BJ (cell line): ENCODE measurements at places on chromosomes 4 and X.
A peak's percentile ranks its signal among the peaks of the same experiment; 100 is the strongest.

DNA sequence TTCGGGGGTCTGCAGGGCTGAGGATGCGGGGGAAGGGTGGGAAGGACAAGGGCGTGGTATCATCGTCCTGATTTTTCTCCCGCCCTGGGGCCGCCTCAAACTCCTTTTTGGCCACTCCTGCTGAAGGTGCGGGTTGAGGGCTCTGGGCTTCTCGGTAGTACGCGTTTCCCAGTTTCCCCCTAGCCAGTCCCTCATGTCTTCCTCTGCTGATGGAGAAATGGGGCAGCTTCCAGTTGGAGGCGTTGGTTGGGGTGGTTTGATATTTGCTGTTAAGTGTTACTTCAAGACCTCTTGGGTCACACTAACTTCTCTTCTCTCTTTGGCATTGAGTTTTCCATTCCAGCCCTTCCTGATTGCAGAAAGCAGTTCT lies 482 bp downstream of the GSTCD start:
- DNase-seq = no peak

- DNase-seq = no peak
Observed at GRCh38 chr4:7646384-7647061, 211.8 kb upstream of the PSAPL1 start.

- DNase-seq = no peak
Observed at GRCh38 chr4:138596896-138597295, 354.7 kb upstream of the SLC7A11 start.

DNA sequence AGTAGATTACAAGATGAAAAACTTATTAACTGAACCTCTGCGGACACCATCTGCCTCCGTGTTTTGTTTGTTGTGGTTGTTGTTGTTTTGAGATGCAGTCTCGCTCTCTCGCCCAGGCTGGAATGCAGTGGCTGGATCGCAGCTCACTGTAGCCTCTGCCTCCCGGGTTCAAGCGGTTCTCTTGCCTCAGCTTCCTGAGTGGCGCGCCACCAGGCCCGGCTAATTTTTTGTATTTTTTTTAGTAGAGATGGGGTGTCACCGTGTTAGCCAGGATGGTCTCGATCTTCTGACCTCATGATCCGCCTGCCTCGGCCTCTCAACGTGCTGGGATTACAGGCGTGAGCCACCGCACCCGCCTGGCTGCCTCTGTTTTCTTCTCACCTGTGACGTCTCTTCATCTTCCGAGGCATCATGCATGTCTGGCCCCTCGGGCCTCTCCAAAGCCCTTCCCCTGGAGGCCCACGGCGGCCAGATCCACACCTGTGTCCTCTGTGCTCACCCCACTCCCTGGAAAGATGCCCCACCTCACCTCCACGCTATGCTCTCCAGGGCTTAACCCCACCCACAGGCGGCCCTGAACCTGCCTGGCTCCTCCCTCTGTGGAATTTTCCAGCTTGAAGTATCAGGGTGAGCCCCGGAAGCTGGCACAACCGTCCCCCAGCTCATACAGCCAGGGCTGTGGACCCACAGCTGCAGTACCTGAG lies 77.0 kb upstream of the MXD4 start:
- no peak for DNase-seq

GRCh38 chr4:80989921-80990544 lies 40.5 kb upstream of the BMP3 start:
- DNase-seq = no peak

DNA sequence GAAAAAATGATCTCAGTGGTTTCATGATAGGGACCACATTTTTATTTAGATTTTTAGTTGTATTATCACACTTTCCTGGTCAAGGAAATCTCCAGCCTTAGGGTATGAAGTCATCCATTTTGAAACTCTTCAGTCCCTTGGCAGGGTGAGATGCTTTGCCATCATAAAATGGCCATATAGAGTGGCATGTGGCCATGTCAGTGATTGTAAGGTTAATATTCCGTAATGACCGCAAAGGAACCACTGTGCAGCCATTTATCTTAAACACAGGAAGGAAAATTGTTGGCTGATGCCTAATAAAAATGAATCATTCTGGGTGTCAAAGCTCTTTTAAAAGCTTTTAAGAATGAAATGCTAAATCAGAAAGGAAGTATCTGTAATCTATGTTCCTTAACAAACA lies 35.6 kb downstream of the COMMD8 start:
- no peak for DNase-seq

DNA sequence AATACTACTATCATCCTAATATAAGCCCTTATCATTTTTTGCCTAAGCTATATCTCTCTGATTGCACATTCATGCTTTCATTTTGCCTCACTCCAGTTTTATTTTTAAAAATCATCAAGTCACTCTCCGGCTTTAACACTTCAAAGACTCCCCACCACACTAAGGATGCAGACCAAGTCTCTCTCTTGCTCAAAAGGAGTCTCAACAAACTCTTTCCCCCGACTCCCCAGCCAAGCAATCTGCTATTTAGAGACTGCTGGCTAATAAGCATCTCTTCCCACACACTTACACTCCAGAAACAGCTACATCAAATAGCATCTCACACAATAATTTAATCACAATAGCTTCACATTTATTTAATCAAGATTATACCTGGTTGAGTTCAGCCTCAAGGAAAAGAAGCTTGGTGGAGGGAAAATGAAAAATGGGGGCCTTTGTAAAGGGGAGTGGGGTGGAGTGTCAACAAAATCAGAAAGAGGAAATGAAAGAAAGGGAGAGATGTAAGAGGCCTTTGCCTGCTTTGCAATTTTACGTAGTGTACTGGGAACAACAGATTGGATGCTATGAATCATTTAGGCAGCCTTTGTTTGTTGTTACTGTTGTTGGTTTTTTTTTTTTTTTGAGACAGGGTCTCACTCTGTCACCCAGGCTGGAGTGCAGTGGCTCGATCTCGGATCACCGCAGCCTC lies 104.1 kb upstream of the MCF2 start:
- no peak for DNase-seq

DNA sequence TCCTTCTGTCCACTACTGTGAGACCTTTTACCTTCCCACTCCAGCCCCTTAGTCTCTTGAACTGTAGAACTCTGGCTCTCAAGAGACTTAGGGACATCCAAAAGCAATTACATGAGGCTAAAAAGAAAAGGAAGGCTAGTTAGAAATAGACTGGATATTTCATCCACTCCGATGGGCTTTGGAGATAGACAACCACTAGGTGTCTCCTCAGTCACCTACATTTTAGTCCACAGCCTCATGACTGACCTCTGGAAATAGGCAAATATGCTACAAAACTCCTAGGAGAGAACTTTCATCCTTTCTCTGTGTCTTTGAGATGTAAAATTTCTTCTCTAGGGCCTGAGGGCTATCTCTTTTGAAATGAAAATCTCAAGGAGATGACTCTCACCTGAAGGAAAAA lies 45.1 kb upstream of the LAMP2 start:
- DNase-seq = no peak

- no peak for DNase-seq
Observed at GRCh38 chr4:120960656-120961267, 38.2 kb upstream of the PRDM5 start.

GRCh38 chrX:148609515-148610327 lies 109.3 kb downstream of the AFF2 start:
- no peak for DNase-seq

- no peak for DNase-seq
Observed at GRCh38 chrX:48689208-48689920, 5.8 kb downstream of the WAS start.

GRCh38 chr4:147747787-147748454 lies 16.0 kb downstream of the ARHGAP10 start:
- DNase-seq = no peak

GRCh38 chr4:97923096-97923495 lies 220.2 kb downstream of the STPG2 start:
- DNase-seq = no peak

DNA sequence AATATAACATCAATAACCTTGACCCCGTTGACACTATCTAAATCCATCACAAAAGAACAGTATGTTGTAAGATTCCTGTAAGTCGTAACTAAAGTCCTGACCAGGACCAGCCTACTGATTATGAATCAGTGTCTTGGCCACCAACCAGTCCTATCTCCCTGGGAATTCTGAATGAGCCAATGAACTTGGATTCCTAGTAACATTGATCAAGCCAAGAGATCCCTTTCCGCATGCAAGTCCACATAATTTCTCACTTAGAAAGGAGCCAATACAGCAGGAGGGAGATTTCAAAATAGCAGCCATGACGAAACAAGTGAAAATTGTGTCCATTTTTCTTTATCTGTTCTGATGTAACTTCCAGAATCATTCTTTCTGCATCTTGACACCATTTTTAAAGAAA lies 9.5 kb downstream of the XPNPEP2 start:
- DNase-seq = peak; percentile 10

GRCh38 chr4:99067617-99068016 lies 21.0 kb downstream of the ADH5 start:
- DNase-seq = no peak

DNA sequence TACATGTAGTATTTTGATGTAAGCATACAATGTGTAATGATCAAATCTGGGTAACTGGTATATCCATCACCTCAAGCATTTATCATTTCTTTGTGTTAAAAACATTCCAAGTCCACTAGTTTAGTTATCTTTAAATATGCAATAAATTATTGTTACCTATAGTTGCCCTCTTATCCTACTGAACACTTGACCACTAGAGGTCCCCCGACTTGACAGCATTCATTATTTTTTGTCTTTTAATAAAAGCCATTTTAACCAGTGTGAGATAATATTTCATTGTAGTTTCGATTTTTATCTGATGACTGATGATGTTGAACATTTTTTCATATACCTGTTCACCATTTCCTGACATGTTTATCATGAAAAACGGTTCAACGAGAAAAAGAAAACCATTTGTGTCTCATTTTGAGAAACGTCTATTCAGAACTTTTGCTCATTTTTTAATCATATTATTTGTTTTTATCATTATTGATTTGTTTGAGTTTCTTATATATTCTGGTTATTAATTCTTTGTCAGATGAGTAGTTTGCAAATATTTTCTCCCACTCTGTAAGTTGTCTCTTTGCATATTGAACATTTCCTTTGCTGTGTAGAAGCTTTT lies 199.0 kb upstream of the CXXC4 start:
- DNase-seq = no peak
